A549 (cell line): ENCODE measurements at places on chromosomes 12 and 14.
A peak's percentile ranks its signal among the peaks of the same experiment; 100 is the strongest.

DNA sequence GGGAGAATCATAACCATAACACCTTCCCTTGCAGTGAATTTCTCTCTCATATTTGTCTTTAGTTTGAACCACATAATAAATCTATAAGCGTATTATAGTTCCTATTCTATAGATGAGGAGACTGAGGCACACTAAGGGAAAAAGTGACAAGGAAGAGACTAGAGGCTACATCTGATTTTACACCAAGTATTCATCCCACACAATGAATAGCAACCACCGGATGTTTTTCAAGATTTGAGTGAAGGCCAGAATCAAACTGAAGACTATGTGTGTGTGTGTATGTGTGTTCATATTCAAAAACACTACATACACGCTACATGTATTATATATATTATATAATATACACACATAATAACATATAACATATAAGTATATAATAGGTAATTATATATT, 4.7 kb downstream of the ASB2 start:
- no peak for DNase-seq

DNA sequence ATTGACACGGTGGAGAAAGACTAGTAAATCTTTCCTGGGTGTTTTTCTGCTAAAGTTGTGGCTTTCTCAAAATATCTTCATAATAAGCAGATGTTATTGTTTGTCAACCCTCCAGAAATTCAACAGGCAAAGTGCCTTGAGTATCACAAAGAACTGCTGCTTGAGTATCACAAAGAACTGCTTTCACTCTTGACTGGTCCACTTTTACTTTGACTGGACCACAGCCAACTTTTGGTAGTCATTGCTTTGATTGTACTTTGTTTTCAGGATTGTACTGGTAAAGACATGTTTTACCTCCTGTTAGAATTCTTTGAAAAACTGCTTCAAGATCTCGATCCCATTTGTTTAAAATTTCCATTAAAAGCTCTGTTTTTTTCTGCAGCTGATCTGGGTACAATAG, 62.6 kb downstream of the PDZRN4 start:
- DNase-seq = no peak

- DNase-seq = no peak
These were observed 311.9 kb upstream of the TBX3 start for GRCh38 chr12:114995891-114996290.

DNA sequence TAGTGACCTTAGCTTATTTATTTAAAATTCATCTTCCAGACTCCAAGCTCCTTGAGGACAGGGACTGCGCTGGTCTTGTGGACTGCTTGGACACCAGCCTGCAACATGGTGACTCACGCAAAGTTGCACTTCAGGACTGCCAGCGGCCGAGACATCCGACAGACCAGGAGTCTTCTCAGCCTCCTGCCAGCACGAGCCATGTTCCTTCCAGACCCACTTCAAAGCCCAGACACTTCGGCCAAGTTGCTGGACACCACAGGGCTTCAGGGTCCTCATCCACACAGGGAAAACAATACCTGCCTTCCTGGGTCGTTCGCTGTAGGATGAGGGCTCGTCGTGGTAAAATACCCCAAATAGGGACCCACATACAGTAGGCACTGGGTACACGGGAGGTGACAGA, 88.7 kb downstream of the BCL11B start:
- DNase-seq = no peak

GRCh38 chr14:104145826-104146601, 7.6 kb downstream of the KIF26A start:
- DNase-seq = no peak

GRCh38 chr14:85909581-85909980, 379.6 kb downstream of the FLRT2 start:
- DNase-seq = no peak

- peak; percentile 44 for DNase-seq
These were observed 43.6 kb upstream of the APPL2 start for GRCh38 chr12:105279460-105280056.

DNA sequence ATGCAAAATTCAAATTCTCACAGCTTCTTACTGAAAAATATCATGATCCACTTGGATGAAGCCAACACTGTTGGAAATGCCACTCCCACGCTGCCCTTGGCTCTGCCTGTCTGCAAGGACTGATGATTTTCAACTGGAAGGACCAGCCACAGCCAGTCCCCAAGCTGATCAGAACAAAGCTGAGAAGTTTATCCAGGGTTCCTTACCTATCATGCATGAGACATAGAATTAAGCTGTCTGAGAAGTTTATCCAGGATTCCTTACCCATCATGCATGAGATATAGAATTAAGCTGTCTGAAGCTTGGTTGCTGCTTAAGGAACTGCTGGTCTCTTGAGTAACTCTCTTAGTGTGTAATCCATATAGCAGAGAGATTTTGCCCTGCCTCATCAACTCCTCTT, 159.8 kb upstream of the TMEM260 start:
- DNase-seq = no peak

DNA sequence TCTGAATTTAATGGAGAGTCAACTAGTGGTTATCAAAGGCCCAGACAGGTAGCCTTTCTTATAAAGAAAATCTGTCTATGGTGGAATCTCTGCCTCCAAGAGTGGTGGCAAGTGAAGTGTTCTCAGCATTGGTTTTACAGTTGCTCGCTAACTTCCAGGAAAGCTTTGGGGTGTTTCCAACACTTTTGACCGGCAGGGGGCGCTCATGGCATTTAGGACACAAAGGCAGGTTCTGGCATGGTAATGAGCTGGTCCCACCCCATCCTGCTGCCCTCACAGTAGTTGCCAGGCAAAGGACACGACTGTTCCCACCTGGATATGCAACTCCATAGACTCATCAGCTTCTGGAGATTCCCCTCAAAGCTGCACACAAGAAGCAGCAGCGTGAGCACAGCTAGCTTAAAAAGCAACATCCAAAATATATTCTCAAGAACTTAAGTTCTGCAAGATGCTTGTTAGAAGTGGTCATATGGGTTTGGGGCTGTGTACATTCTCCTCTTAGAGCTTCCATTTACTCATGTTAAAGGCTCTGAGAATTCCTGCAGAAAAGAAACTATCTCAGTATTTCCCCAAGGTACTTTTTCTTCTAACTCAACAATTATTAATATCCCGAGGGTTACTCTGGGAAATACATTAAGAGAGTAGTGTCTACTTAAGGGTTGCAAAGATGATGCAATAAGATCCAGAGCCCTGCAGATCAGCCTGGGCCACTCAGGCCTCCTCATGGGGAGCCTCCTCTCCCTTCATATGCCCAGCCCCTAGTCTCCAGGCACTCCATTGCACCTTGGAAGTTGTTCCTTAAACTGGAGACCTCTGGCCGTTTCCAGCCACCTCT, 14.8 kb downstream of the PROX2 start:
- DNase-seq = peak; percentile 74
